Right hindlimb (tissue), 1 donor: ENCODE measurements at places on chromosomes 2 and 18.

GRCh38 chr2:231198291-231199173, at the start of gene ARMC9:
Gene ARMC9 (plus strand): TSS chr2:231198631. CDS start chr2:231206239, 7,608 bp downstream.
- DNase-seq: peak; percentile 89

DNA sequence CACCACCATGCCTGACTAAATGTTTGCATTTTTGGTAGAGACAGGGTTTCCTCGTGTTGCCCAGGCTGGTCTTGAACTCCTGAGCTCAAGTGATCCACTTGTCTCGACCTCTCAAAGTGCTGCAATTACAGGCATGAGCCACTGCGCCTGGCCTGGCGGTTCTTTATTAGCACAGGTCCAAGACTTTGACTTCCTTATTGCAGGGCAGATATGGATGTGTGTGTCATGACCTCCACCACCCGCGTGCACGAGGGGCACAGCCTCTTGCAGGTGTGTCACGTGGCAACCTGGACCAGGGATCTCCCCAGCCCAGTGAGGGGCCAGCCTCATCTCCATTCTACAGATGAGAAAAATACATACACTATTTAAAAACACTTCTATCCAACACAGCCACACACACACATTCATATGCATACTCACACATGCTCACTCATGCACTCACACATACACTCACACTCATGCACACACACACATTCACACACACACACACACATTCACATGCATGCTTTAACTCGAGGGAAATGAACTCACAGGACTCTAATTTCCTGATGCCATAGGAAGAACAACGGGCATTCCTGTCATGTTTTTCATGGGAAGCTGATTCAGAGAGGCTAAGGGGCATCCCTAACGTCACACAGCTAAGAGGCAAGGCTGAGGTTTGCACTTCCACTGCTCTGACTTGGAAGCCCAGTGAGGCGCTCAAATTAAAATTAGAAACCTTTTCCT, 38.8 kb downstream of the RRM2 start:
- DNase-seq: no peak

DNA sequence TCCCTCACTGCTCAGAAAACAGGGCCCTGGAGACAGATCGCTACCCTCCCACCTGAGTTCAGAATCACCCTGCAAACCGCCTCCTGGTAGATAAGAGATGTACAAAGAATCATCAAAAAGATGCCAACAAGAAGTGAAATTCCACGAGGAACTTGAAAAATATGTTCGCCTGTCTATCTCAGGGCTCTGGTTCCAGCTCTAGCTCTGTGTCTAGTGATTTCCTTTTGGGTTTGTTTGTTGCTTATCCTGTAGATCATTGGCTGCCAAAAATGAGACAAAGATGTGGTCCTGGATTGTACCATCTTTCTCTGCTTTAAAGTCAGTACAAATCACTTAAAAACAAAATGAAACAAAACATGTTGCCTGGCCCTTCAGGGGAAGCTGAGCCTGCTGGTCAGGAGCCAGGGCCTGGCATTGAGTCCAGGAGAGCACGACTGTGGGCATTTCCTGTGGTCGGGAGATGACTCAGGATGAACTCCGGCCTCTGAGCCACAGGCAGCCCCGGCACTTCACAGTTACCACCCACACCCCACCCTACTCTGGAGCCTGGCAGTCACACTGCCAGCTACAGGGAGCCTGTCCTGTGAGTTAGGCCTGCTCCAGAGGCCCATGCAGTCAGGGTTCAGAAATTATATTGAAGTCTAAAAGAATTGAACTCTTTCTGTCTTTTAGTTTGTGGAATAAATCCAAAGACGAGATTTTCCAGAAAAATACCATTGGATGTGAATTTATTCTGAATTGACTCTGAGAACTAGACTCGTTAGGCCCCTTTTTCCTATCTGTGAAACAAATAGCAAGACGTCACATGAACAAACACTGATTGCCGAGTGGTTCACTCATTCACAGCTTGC, 8.0 kb upstream of the ITGB6 start:
- peak; percentile 60 for DNase-seq

DNA sequence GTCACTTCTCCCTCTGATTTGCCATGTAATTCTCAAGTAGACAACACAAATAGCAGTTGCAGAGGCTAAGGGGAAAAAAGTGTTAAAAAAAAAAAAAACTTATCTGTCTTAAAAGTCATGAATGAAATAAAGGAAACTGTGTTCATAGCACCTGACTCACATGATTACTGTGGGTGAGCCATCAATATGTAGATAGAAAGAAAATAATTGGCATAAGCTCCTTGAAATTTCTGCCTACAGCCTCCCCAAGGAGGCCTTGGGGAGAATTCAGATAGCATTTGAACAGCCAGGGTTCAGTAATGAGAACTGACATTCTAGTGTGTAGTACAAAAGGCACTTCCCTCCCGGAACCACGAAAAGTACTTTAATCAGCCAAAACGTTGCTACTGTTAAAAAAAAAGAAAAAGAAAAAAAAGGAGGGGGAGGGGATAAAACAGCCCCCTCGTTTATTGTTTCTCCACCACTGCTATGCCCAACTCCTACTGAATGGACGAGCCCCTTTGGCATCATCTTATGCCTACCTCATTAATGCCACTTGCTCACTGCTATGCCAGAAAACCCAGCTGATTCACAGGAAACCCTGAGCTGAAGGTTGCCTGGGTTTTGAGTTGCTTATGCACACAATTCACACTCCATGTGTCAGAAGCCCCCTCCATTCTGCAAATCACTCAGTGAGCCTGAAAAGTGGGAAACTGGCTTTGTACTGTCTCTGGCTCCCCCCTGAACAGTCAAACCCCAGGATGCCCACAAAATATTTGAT, 65.5 kb upstream of the KLF7 start:
- no peak for DNase-seq

GRCh38 chr18:2961821-2962220, 51.1 kb downstream of the LPIN2 start:
- peak; percentile 56 for DNase-seq

- DNase-seq: no peak
Observed at GRCh38 chr2:5235701-5236100, 456.5 kb upstream of the SOX11 start.

DNA sequence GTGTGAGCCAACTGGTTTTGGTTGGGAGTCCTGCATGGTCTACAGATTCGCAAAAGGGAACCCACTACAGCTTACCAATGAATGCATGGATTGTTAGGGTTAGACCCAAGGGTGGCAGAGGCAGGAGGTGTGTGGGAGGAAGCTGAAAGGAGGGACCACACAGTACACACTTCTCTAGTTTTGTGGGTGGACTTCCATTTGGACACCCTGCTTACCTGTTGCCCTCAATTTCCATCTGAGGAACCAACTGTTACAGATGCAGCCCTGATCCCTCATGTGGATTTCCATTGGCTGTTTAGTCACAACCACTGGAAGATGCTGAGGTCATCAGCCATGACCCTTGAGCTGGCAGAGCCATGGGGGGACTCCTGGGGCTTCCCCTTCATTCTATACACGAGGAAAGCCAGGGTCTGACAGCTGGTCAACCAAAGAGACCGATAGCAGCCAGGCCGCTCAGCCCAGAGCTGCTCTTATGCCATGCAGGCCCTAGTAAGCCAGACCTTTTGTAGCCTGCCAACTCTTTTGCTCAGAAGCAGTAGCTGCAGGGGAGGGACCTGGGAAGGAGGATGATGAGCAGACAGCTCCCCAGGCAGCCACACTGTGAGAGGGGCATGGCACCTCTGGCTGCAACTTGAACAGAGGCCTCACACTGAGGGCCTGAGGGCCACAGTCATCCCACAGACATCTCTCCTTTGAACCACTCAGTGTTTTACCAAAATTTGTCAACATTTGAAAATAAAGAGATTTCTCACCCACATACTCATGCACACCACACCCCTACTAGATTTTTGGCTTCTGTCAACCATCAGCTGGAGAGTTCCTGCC, 162.1 kb downstream of the SETBP1 start:
- DNase-seq: no peak

DNA sequence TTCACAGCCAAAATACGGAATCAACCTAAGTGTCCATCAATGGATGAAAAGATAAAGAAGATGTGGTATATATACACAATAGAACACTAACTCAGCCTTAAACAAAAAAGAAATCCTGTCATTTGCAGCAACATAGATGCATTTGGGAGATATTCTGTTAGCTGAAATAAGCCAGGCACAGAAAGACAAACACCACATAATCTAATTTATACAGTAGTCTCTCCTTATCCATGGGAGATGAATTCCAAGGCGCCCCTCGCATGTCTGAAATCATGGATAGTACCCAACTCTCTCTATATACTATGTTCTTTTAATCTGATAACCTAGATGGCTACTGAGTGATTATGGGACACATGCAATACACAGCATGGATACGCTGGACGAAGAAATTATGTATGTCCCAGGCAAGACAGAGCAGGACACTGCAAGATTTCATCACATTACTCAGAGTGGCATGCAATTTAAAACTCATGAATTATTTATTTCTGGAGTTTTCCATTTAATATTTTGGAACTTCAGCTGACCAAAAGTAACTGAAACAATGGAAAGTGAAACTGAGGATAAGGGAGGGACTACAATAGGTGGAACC, 39.5 kb downstream of the ORC4 start:
- DNase-seq: no peak

DNA sequence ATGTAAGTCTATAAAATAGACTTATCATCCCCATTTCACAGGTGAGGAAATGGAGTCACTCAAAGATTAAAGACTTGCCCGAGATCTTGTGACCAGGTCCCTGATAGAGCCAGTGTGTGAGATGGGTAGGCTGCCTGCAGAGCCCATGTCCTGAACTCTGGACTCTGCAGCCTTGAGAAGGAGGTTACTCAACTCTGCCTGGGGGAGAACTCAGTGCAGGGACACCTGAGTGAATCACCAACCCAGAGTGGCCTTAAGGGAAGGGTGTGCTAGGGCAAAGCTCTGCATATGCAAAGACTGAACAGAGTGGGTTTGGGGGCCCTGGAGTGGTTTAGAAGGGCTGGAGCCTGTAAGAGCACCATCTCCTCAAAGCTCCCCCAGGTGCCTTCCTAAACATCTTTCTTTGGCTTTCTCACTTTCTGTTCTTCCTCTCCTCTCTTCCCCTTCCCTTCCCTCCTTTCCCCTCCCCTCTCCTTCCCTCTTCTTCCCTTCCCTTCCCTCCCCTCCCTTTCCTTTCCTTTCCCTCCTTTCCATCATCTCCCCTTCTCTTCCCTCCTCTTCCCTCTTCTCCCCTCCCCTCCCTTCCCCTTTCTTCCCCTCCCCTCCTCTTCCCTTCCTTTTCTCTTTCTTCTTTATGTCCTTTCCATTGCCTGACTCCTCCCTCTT, 67.6 kb downstream of the CELF4 start:
- DNase-seq: no peak

DNA sequence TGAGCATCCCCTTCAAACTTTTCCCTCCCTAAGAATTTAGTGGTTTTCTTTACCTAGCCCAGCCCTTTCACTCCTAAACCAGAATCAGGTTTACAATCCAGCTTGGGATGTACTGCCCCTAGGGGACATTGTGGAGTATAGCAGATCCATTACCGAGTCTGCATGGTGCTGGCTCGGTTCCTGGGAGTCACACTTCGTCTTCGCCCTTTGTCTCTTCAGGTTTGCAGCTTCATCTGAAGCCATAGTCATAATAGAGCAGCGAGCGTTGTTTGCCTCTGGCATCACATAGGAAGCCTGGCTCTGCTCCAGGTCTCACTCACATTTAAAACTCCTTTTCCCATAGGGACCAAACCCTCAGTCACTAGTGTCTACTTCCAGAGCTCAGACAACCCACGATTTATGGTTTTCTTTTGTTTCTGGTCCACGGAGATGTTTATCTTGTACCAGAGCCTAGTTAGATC, 16.8 kb upstream of the LYPD6 start:
- no peak for DNase-seq

DNA sequence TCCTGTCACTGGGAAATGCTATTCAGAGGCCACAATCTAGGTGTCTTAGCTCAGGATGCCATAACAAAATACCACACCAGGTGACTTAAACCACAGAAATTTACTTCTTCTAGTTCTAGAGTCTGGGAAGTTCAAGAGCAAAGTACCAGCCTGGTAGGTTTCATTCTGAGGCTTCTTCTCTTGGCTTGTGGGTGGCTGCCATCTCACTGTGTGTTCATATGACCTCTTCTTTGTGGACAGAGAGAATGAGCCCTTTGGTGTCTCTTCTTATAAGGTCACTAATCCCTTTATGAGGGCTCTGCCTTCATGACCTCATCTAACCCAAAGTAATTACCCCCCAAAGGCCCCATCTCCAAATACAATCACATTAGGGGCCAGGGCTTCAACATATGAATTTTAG, 57.3 kb downstream of the RHOB start:
- no peak for DNase-seq

DNA sequence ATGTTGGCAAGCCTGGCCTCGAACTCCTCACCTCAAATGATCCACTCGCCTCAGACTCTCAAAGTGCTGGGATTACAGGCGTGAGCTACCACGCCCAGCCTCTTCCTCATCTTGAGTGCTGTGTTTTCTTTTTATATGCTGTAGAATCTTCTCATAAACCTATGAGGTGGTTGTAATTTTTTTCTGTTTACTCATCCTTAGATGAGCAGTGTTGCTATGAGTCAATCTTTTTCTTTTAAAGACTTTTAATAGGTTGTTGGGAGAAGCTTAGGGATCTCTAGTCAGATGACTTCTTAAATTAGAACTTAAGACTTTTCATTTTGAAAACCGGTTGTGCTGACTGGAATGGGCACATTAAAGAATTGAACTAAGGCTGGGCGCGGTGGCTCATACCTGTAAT, 8.7 kb upstream of the AAK1 start:
- no peak for DNase-seq

DNA sequence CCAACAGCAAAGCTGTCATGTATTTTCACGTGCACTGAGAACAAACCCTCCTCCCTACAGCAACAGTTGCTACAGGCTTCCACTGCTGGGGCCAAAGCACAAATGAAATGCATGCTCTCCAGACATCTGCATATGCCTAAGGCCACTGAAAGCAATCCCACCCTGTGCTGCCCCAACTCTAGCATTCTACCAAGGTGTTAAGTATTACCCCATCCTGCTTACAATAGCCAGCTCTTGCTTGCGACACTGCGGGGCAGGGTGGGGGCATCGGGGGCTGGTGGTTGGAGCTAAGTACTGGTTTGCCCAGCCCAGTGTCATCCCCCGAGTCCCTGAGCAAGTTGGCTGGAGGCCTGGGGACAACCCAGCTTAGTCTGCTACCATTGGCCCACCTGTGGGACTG, 742.5 kb downstream of the TDRD15 start:
- DNase-seq: no peak

GRCh38 chr2:636641-637405, 40.4 kb downstream of the TMEM18 start:
- peak; percentile 85 for DNase-seq

DNA sequence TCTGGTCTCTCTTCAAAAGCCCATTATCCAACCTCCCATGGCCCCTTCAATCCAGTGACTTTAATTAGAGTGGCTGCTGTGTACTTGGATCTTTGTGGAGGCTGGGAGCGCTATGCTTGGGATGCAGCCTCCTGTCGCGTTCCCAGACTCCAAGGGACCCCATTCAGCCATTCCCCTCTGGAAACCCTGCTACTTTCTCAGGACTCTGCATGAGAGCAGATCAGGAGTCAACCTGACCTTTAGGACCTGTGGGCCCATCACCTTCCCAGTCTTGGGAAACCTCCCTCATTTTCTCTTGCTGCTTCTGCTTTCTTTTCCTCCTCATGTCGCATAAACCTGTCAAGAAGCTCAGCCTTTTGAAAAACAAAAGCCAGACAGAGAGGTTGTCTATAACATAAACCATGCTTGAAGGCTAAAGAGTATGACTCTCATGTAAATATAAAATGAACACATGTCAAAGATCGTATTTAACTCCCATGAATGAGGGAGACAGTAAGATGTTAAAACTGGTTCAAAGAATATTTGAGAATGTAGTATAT, 143.1 kb upstream of the PELI1 start:
- DNase-seq: no peak

- DNase-seq: no peak
Observed at GRCh38 chr2:241620419-241620769, 16.6 kb downstream of the THAP4 start.

GRCh38 chr2:236820763-236821344, 251.2 kb downstream of the ACKR3 start:
- no peak for DNase-seq
